ENCODE measurements at places on chromosomes 5 and 9.

DNA sequence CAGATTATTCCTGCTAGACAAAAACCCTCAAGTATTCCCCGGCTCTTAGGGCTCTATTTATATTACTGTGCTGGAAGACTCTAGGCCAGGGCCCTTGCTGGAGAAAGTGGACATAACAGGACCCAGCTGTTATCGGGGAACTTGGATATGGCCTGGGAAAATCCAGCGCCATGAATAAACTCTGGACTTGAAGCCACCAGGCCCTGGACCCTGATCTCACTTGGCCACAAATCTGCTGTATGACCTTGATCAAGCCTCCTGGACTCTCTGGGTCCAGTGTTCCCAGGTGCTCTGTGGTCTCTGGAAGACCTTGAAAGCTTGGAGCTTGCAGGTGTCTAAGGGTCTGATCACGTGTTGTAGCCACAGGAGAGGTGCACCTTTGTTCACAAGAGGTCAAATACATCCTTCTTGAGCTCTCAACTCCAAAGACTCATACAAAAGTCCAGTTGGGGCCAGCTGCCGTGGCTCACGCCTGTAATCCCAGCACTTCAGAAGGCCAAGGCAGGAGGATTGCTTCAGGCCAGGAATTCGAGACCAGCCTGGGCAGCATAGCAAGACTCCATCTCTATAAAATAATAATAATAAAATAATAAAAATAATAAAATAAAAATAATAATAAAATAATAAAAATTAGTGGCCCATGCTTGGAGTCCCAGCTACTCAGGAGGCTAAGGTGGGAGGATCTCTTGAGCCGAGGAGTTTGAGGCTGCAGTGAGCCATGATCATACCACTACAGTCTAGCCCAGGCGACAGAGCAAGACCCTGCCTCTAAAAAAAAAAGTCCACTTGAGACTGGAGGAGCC lies 26.5 kb downstream of the COL27A1 start:
- DNase-seq, result no peak

- DNase-seq, result no peak
Observed at GRCh38 chr5:52043137-52043536, 659.9 kb downstream of the ISL1 start.

- no peak for DNase-seq
Observed at GRCh38 chr5:139443831-139444453, 4.6 kb upstream of the DNAJC18 start.

- DNase-seq, result no peak
Observed at GRCh38 chr9:69121155-69122081, 52.7 kb upstream of the TJP2 start.

DNA sequence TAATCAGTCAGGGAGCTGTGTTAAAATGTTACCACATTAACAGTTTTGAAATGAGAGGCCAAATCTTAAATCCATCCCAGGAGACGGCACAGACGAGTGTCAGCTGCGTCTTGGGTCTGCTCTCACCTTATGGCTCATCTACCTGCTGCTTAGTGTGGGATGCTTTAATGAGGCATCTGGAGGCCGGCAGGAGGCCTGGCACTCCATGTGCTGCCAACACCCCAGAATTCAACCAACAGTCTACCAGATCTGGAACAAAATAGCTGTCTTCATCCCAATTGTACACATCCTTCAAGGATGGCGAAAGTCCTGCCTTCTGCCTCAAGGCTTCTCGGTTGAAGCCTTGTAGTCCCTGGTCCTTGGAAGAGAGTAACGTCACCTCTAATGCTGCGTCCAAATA lies 12.0 kb downstream of the PRKACG start:
- DNase-seq, result no peak

- DNase-seq, result no peak
Observed at GRCh38 chr9:92608909-92609445, 61.0 kb downstream of the IPPK start.

- peak; percentile 1 for DNase-seq
Observed at GRCh38 chr5:93874491-93874890, 133.1 kb upstream of the POU5F2 start.

GRCh38 chr5:36334315-36334714 lies 32.6 kb upstream of the RANBP3L start:
- DNase-seq, result no peak

GRCh38 chr5:130528474-130528873 lies 624.2 kb downstream of the CHSY3 start:
- DNase-seq, result no peak

GRCh38 chr9:77663754-77664153 lies 15.6 kb upstream of the GNA14 start:
- no peak for DNase-seq

DNA sequence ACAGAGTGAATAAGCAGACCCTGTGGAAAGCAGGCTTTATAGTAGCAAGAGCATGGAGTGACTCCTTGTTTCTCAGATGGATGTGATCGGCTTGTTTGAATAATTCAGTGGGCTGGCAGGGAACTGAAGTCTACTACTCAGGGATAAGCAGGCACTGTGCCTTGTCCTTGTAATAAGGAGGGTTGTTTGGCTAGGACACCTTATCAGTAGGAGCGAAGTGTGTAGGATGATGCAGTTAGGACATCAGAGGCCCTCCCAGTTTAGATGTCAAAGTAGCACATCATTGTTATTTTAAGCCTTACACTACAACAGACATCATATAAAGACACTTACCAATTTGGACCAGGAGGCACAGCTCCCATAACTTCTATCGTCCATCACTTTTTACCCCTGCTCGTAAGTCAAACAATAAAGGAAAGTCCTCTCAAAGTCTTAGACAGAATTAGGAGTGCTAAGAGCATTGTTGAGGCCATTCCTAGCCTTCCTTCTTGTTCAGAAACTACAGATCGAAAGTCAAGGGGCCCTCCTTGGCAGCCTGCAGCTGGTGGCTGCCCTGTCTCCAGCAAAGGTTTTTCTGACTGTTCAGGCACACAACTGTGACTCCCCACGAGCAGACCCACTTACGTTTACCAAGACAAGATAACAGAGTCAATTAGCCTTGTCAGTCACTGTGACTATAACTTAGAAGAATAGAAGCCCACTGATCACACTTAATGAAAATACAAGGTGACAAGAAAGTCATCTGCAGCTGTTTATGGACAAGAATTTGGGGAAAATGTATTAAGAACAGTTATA lies 218.6 kb downstream of the SNX18 start:
- no peak for DNase-seq

DNA sequence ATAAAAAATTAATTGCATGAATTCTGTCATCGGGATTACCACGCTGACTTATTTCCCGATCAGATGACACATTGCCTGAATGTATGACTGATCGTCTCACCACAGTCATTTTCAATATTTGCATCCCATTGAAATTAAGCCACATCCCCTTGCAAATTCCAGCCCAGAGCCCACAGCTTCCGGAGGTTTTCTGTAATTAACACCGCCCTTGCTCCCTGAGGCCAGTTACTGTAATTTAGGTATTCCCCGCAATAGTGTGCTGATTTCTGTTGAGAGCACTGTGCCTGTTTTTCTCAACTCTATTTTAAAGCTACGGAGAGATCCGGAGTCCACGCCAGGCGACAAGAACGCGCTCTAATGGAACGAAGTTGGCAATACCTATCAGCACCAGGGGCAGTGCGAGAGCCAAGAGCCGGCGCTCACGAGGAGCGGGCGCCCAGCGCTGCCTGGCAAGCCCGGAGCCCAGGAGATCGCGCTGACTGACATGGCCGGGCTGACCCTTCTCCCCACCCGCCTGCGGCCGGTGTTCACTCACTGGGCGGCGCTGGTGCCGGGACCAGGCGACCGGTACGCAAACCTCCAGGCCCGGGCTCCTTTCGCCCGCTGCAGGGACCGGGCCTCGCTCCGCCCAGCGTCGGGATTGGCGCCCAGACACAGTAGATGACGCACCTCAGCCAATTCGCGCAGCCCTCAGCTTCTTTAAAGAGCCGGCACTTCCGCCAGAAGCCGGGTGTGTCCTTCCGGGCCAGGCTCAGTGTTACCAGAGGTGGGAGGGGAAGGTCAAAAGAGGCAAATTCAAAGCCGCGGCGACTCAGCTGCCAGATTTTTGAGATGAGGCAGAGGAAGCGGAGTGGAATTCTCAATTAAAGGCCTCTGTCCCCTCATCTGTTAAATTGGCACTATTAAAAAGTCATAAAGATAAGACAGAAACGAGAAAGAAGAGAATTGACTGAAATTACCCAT lies at the start of gene PLGRKT:
Gene PLGRKT, minus strand, starts transcription at position 672 of the 963 bp plus-strand sequence. CDS start 5,948 bp downstream, outside the sequence.
- peak; percentile 97 for DNase-seq

DNA sequence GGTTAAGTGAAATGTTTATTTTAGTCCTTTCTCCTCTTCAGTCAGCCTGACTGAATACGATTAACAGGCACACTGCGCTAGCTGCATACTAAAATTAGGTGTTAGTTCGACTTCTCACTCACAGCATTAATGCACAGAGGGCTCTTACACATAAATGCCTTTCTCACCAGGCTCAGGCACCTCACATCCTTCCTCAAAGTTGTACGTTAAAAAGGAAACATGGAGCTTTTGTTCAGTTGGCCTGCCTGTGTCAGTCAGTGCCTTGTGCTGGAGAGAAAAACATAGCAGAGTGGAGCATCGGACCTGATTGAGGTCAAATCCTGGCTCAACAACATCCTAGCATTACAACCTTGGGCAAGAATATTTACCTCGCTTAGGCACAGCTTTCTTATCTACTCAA lies 236.0 kb upstream of the ZNF462 start:
- DNase-seq, result no peak

- no peak for DNase-seq
Observed at GRCh38 chr5:180333661-180334060, 19.5 kb downstream of the GFPT2 start.

- DNase-seq, result no peak
Observed at GRCh38 chr9:135273008-135273407, 185.5 kb downstream of the OLFM1 start.

DNA sequence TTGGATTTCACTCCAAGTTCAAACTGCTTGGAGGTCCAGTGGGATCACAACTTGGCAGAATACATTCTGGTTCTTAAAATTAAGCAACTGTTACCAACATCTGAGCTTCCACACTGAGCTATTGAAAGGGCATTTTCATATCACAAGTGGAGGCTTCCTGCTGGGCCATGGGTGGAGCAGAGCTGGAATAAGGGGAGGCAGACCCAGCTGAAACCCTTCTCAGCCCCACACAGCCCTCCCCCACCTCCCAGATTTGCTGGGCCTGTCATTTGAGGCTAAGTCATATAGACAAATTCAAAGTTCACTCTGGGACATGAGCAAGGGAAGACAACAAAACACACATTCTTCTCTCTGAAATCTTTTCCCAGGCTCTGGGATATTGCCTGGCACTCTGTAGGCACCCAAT lies 79.9 kb downstream of the ACTL7B start:
- no peak for DNase-seq

DNA sequence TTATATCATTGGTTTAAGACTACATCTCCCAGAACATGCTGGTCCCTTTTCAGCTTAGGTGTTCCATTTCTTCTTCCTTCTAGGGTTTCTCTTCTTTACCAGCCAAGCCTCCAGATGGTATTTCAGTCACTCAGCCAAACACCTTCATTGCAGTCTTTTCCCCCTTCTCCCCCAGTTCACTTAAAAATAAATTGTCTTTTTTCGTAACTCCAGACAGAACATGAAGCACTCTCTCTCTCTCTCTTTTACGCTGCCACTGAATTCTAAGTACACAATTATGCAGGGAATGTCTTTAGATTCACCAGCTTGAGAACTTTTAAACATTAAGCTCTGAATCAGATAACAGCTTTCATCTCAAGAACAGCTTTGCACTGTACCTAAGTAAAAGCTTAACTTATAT lies 419.7 kb upstream of the BRINP1 start:
- DNase-seq, result no peak

GRCh38 chr9:125043631-125044030 lies 99.7 kb downstream of the SCAI start:
- no peak for DNase-seq

DNA sequence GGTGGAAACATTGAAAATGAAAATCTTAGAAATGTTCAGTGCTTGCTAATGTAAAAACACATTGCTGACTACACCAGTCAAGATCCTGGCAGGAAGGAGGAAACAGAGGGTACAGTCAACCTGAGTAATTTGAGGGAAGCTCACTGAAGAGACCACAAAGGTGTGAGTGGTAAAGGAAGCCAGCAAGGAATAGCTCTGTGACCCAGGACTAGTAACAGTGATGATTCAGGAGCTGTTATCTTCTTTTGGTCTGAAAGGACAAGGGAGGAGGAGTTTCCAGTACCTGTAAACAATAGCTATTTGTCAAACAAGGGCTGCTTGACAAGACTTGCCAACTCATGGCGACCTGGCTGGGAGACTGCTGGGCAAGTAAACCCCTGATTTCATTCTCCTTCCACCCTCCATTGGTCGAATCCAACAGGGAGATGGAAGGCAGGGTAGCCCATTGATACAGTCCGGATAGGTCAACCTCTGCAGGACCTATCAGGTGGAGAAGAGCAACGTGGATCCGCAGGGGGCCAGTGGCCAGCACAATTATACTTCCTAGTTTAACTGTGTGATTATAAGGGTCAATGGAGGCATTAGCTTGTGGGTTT lies 68.1 kb downstream of the MAMDC2 start:
- DNase-seq, result no peak

- DNase-seq, result no peak
Observed at GRCh38 chr9:93369686-93370085, 81.8 kb upstream of the FAM120A start.

DNA sequence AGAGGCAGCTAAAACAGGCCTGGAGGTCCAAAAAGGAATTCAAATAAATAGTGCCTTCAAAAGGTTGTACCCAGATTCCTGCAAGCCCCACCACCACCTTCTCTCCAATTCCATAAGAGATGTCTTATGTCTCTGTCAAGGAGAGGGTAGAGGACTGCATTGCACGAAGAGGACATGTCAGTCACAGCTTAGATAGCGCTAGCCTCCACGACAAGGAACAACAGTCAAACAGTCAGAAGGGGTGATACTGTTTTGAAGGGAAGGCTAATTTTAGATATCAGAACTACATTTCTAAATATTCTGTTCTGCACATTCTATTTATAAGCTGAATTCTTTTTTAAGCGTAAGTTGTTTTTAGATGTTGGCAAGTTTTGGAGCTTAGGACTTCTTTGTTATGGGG lies 34.2 kb downstream of the PLAC8L1 start:
- DNase-seq, result no peak

- no peak for DNase-seq
Observed at GRCh38 chr9:12680757-12681156, 12.4 kb upstream of the TYRP1 start.

DNA sequence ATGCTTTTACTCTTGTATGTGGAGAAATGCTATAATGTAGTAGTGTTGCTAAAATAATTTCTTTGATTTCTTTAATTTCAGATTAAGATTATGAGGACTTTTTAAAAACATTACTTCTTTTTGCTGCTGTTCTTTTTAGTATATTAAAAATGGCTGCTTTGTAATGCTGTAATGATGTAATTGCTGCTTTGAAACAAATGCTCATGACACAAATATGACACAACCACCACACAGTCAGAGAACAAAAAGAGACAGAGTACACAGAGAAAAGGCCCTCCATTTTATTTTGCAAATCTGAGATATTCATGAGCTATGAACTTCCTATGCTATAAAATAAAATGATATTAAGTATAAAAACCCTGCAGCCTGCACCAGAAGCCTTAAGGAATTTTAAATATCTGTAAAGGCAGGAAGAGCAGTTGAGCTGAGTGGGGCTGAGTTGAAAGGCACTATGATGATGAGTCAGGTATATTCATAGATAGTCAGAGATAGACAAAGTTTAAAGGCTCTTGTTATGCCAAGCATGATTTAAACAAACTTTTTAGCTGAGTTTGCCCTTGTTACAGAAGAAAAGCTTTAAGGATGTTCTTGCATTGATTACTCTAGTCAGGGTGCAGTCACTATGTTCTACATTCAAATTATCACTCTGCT lies 5.1 kb upstream of the POU5F2 start:
- DNase-seq, result no peak

Data from activated CD4-positive, alpha-beta T cell treated with anti-CD3 and anti-CD28 coated beads, Interleukin-2, Interleukin-4, amounts not matched to agents 100 ng/mL and 50 ng/mL, durations not matched to agents 16 hours and 8 hours (primary cell).